Heart right ventricle (tissue), 16 donors: ENCODE measurements at places on chromosomes 5 and 9. TPM values are rescaled to one million over a fixed set of nuclear protein-coding genes. Genes with fewer than 3 reads are reported as not detected.

- no peak for DNase-seq
Observed at GRCh38 chr5:114565871-114566270, 204.0 kb downstream of the KCNN2 start.

DNA sequence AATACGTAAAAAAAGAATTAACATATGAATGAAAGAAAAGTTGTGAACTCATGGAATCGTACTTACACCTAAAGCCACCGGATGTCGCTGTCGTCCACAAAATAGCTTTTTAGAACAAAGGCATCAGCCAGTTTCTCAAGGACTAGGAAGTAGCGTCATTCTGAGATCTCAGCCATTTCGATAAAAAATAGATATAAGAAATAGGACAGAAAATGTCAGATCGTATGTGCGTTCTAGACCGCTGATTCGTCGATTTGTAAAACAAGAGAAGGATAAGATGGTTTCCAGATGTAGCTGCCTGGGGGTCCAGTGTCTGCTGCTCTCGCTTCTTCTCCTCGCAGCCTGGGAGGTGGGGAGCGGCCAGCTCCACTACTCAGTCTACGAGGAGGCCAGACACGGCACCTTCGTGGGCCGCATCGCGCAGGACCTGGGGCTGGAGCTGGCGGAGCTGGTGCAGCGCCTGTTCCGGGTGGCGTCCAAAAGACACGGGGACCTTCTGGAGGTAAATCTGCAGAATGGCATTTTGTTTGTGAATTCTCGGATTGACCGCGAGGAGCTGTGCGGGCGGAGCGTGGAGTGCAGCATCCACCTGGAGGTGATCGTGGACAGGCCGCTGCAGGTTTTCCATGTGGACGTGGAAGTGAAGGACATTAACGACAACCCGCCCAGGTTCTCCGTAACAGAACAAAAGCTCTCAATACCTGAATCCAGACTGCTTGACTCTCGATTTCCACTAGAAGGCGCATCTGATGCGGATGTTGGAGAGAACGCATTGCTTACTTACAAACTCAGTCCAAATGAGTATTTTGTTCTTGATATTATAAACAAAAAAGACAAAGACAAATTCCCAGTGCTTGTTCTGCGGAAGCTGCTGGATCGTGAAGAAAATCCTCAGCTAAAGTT, at the start of gene PCDHA10:
TSS of gene PCDHA10 (plus strand) at position 126 of the 903 bp plus-strand sequence. CDS start at position 278, 152 bp downstream.
- no peak for DNase-seq

DNA sequence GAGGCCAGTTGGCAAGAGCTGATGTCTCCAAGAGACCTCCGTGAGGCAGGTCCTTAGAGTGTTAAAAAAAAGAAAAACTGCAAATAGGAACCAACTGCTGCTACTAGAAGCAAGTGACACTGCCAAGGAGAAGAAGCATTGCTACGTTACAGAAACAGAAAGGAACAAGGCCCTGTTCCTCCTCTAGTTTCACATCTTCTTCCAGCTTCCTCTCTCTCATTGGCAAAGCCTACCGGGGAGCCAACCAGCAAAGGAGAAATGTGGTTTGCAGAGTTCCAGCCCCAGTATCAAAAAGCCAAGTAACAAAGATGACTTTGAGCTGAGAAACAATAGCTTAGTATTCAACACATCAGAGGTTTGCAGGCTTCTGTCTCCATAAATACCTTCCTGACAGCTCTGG, 145.9 kb downstream of the PRELID2 start:
- no peak for DNase-seq

- DNase-seq: no peak
Observed at GRCh38 chr5:110896901-110897300, 158.1 kb downstream of the SLC25A46 start.

DNA sequence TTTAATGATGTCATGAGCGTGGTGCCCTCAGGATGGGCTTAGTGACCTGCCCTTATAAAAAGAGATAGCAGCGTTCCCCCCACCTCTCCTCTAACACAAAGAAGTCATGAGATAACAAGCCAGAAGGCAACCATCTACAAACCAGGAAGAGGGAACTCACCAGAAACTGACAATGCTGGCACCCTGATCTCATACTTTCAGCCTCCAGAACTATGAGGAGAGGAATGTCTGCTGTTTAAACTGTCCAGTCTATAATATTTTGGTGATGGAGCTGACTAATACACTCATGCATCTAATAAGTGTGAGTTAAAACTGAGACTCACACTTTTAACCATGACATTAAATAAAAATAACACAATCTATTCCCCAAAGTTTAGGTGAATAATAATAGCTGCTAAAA, 156.1 kb upstream of the SPEF2 start:
- DNase-seq: no peak

DNA sequence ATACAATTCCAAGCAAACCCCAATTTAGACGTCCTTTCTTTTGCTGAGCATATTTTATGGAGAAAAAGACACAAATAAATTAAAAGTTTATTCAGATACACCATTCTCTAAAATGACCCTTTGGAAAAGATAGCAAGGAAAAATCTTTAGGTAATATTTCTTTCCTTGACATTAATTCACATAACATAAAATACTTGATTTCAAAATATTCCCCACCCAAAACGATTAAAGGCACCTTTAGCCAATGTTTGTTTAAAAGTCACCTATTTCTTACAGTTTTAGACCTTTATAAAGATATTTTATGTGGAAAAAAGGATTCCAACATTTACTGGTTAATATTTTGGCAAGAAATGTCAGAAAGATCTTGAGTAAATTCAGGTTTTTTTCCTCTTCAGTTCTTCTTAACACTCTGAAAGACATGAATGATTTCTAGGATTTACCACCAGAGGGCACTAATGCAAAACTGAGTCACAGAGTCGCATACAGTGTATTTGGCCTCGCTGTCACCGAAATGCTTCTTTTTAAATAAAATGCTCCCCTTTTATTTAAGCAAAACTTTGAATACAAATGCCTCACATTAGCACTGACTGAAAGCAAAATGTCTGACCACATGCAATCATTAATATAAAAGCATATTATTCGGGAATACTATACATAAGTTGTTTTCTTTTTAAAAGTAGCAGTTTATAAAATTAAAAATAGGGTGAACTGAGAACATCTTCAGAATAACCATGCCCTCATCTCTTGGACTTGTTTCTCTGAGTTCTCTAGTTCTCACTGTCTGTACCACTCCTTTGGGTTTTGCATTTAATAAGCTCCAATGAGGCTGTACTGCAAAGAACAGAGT, 122.5 kb downstream of the SLC1A3 start:
- peak; percentile 20 for DNase-seq

DNA sequence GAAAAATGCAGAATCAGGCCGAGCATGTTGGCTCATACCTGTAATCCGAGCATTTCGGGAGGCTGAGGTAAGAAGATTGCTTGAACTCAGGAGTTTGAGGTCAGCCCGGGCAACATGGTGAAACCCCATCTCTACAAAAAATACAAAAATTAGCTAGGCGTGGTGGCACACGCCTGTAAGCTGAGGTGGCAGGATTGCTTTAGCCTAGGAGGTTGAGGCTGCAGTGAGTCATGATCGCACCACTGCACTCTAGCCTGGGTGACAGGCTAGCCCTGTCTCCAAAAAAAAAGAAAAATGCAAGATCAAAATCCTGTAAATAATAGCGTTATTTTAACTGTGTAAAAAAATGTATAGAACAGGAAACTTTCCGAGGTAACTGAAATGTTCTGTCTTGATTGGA, 39.4 kb downstream of the RNF44 start:
- DNase-seq: no peak

DNA sequence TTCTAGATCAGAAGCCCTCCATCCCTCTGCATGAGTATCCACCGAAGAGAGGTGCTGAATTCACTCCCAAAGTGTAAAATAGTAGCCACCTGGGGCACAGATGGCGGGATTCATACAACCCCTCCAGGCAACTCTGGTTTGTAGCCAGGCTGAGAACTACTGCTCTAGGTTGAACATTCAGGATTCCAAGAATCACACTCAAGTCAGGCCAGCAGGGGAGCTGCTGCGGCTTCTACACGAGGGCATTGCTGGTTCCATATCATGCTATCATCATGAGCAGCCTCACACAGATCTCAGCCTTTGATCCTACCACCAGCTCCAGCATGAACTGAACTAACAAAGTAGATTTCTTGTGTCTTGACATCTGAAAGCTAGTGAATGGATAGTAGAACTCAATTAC, 367.9 kb downstream of the DIRAS2 start:
- no peak for DNase-seq

- DNase-seq: no peak
Observed at GRCh38 chr5:91092859-91093783, 290.0 kb downstream of the ARRDC3 start.

GRCh38 chr5:124952079-124952478, 205.6 kb upstream of the ZNF608 start:
- no peak for DNase-seq

DNA sequence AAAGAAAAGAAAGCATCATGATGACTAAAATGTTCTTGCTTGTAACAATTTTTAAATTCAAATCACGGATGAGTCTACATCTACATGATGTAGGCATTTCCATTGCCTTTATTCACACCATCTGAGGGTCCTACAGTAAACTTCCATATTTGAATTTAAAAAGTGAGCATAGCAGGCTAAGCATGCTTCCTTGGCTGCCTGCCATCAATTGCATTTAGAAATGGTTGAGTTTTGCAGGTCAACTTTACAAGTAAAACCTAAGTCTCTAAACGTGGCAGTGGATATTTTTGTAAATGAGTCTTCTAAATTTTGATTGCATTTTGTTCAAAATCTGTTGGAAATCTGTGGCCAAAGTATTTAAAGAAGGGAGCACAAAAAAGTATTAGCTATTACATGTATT, 136.5 kb upstream of the PTCH1 start:
- DNase-seq: no peak

- DNase-seq: no peak
Observed at GRCh38 chr9:110143950-110144545, 63.9 kb downstream of the C9orf152 start.

DNA sequence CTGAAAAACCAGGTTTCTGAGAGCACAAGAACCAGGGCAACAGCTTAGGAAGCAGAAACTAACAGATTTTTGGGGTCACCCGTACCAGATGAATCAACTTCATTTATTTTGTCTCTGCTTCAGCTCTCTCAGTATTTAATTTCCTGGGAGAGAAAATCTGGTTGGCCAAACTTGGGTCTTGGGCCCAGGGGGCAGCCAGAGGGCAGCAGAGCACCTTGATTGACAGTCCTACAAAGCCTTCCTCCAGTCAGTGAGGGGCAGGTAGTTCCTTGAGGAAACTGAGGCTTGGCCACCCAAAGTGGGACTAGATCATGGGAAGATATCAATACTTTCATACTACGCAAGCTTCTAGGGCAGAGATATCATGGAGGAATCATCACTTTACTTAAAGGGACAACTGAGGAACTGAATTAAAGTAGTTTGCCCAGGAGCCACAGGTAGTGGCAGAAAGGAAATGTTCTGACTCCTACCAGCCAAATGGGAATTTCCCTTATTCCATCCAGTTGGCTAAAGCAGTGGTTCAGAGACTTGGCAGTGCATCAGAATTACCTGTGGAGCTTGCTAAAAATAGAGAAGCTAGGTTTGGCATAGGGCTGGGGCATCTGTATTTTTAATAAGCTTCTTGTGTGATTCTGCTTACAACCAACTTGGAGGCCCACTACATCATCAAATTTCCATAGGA, 21.5 kb upstream of the ARHGAP26 start:
- DNase-seq: peak; percentile 23

DNA sequence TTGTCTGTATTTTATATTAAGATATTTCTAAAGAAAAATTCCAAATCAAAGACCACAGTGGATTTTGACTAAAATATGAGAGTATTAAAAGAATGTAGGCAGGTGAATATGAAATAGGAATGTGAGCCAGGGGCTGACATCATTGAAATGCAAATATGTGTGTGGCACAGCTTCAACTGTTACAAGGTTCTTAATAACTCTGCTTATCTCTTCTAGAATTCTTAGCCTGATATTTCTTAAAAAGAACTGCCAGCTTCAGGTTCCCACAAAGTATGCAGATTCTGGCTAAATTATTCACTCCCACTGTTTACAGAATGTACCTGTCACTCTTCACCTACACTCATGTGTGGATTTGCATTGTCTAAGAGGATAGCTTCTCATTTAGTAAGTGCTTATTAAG, 274.4 kb downstream of the DIRAS2 start:
- DNase-seq: no peak

- no peak for DNase-seq
Observed at GRCh38 chr9:132464547-132464946, 54.5 kb downstream of the CFAP77 start.

DNA sequence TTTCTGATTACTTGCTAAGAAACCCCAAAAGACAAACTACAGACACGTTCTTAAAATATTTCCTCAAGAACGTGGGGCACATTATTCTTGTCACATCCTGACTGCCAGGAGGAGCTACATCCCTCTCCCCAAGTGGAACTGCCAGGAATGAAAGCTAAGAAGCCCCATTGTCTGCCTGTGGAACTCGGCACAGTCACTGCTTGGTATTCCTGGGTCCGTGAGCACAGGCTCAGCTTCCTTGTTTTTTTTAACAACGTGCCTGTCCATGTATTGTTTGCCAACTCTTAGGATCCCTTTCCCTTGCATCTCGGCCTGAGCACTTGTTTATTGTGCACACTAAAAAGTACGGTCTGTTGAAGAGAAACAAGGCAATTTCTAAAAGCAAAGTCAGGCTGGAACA, 47.0 kb upstream of the SELENOP start:
- no peak for DNase-seq

- no peak for DNase-seq
Observed at GRCh38 chr5:178477802-178478201, 112.4 kb downstream of the COL23A1 start.

DNA sequence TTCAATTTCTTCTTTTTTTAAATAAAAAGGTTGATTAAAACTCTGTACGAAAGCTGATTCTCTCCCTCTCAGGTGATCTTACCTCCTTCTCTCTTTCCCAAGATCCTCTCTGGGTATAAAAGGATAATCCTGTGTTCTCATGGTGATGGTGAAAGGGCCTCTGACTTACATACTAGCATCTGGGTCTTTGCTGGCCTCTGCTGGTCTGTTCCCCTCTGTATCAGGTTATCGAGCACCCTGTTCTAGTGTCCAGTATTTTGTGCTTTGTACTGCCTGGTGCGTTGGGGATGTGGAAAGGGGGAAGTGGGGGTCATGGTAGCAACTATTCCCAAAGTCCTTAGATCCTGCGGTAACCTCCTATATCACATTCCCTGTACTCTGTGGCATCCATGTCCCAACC, 328.9 kb downstream of the NR2F1-AS1 start:
- no peak for DNase-seq

GRCh38 chr5:87268970-87269377, 1.3 kb downstream of the RASA1 start:
- DNase-seq: no peak

DNA sequence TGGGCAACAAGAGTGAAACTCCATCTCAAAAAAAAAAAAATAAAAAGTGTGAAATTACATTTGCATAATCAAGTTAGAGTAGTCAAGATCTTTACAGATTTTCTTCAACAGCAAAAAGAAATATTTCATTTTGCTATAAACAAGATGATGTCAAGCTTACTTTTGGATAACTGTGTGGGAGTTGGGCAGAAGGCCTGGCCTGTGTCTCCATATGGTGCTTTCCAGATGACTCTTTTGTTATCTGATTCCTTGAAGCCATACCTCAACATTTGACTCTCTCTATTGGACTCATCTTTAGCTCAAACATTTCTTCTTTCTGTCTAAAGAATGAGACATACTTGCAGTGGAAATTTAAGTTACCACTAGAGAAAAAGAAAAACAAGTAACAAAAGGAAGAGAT, 246.8 kb downstream of the MSX2 start:
- DNase-seq: no peak

GRCh38 chr5:176178789-176179188, 59.4 kb upstream of the SIMC1 start:
- no peak for DNase-seq

NPR3 gene
- 6.0 TPM for polyA plus RNA-seq

CLPTM1L gene
- polyA plus RNA-seq: 21.5 TPM

SMIM33 gene
- not detected for polyA plus RNA-seq

INSL6 gene
- polyA plus RNA-seq: not detected

SPATA31E1 gene
- polyA plus RNA-seq: not detected
